ENCODE measurements at places on chromosomes 2 and 18.
A peak's percentile ranks its signal among the peaks of the same experiment; 100 is the strongest.

GRCh38 chr2:217551252-217551899 is 451.4 kb downstream of the TNS1 start:
- no peak for DNase-seq

- DNase-seq = no peak
Observed at GRCh38 chr2:217086038-217086522, 226.2 kb upstream of the TNP1 start.

GRCh38 chr2:157193461-157193860 is 64.0 kb upstream of the GALNT5 start:
- no peak for DNase-seq

DNA sequence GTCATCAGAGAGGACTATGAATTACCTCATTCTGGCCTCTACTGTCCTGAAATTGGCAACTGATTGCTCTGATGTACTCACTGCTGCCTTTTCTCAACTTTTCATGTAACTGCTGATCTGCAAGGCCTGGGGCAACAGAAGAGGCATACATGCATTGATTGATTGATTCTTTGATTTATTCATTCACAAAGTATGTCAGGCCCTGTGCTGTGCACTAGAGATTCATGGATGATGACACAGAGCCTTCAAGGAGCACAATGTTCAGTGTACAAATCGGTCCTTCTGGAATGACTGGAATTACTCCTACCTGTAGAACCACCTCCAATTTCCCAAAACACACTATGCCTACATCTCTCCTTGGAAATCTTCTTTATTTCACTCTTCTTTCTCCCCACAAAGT is 111.3 kb downstream of the LRATD1 start:
- DNase-seq = no peak

- DNase-seq = no peak
Observed at GRCh38 chr2:203960811-203961210, 24.2 kb downstream of the ICOS start.

DNA sequence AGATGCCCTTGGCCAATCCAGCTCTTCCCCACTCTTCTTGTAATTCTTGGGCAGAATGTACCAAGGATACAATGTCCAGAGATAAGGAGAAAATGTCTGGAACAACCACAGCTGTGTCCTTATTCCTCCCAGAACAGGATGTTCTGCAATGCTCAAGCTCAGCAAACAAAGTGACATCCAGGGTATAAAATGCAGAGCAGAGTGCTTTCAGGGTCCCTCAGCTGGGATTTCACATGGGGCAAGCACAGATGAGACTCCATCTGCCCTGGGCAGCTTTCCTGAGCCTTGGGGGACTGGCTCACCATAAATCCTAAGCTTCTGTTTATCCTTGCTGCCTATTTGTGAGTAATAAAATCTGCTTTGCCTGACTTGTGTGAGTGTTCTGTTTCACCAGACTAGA is 127.4 kb downstream of the VAPA start:
- no peak for DNase-seq

DNA sequence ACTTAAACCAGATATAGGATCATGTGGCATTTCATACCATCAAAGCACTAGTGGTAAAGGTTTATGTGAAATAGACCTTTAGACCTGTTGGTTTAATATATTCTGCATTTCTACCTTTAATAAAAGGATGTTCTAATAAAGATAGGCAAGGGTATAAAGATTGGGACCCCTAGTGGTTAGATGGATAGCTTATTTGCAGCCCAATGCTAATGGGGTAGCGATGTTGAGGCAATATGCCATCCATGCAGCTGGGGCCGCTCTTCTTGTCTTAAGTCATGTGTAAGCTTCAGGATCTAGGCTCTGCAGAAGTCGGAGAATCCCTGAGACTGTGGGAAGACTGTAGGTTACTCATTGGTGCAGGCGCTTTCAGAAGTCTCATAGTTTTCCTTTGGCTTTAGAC is 114.9 kb downstream of the ICOS start:
- no peak for DNase-seq

DNA sequence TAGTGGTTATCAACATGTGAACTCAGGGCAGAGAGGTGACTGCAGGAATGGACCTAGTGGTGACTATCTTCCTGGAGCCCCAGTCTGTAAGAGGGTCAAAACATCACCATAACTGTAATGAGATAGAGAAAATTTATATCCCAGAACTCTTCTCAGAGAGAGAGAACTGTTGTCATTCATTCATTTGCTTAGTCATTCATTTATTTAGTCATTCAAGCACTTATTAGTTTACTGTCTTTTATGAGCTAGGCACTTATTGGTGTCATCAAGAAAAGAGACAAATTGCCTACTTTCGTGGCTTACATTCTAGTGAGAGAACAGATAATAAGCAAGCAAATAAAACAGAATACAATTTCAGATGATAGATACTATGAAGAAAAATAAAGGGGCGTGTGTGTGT is 34.1 kb downstream of the DOK1 start:
- DNase-seq = no peak

DNA sequence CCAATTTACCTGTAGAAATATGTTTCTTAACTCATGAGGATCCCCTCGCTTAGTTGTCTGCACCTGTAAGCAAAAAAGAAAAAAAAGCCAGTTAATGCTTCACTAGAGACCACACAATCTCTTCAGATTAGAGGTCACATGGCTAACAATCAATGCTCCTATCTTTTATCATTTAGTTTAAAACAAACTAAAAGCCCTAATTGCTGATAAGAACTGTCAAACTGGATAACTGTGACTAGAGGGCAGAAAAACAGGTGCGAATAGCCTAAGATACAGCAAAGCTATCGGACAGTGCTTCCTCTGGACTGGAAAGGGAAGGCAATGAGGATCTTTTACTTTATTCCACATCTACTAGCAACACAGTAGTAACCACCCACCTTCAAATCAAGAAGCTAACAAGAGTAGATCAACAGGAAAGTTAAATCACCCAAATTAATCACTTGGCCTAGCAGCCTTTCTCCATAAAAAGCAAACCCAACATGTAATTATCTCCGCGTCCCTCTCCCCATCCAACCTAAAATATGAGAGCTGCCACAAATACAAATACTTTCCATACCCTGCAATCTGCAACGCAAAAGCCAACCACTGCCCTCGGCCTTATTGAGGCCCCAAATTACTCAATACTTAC is 734 bp downstream of the SLC25A12 start:
- DNase-seq = no peak

DNA sequence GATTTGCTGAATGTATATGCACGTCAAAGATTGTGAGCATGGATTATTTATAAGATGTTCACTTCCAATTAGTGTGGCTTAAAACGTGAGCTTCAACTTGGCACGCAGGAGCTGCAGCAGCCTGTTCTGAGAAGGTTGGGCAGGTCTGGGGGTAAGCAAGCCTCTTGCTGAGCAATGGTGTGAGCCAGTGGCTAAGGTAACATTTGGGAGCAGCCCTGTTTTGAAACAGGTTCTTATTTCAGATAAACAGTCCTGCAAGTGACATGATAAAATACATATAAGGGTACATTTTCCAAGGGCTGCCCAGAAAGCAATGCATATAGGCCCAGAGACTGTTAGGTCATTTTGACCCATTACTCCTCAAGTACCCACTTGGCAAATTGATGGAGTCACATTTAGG is 415.3 kb downstream of the ZNF521 start:
- DNase-seq = no peak

DNA sequence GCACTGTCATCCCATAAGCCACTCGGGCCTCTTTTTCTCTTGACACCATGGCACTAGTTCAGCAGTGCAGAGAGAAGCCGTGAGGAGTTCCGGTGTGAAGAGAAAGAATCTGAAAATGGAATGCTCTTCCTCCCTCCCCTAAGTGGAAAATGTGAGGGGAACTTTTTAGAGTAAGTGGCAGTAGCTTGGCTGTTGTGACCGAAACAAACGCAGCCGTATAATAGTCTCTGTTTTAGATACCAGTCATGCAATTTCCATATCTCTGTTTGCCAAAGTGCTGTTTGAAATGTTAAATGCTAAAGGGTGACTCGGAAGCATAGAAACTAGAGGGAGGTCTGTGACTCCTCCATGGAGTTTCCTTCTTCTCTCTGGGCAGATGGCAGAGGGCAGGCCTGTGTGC is 122.9 kb downstream of the MTCL1 start:
- DNase-seq = no peak

DNA sequence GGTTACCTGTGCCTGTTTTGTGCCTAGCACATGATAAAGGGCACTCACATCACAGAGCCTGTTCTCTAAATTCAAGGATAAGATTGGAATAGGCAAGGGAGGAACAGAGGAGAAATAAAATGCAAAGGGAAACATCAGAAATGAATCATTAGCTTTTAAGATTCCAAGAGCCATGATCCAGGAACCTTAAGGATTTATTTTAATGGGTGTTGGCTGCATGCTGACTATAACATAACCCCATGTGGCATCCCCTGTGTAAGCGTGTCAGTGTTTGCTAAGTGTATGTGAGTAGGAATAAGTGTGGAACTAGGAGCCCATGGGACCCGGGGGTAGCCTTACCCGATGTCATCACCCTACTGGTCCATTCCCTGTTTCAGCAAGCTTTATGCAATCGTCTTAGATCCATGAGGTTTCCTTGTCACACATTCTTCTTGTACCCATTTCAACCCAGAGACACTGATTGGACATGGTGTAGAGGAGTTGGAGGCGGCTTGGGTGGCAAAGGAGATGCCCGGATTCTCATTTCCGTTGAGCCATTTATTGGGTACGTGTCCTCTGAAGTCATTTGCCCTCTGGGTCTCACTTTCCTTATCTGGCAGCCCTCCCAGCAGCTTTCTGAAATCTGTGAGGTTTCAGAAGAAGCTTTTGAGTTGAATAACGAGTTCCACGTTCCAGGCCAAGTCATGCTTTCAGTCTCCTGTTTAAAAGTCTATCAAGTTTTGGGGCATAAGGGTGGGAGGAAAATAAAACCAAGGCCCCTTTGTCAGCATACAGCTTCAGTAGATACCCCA is 117.0 kb downstream of the MGAT5 start:
- DNase-seq = no peak

DNA sequence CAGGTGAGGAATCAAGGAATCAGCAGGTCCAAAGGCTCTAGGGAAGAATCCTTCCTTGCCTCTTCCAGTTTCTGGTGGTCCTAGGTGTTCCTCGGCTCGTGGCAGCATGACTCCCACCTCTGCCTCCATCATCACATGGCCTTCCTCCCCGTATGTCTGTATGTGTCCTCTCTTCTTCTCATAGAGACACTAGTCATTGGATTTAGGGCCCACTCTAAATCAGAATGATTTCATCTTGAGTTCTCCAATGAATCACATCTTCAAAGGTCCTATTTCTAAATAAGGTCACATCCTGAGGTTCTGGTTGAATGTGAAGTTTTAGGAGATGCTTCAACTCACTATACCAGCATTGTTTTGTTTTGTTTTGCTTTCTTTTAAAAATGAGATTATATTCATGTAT is 11.1 kb upstream of the AGFG1 start:
- no peak for DNase-seq

DNA sequence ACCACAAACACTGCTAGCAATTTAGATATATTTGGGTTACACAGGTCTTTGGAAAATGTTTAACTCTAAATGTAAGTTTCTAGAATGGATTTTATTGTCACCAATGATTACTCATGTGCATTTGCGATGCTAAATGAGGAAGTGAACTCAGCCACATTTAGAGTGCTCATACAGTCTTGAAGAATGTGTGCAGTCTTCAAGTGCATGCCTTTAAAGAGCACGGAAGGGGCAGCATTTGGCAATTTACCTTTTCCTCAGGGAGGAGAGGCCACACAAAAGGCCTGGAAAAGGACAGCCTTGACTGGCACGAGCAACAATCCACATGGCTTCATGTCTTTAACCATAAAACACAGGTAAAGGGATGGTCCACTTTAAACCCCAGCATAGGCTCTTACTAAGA is 78.5 kb upstream of the STK17B start:
- DNase-seq = no peak

DNA sequence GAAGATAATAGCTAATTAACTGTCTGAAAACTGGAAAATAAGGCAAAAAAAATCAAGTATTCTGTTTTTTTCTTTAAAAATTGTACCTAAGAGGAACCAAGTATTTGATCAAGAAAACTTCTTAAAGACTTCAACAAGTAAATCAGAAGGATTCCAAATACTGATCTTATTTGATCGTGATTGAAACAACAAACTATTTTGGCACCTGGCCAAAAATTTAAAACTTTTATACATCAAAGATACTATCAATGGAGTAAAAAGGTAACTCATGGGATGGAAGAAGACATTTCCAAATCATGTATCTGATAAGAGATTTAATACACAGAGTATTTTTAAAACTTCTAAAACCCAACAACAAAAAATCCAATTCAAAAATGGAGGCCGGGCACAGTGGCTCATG is 46.7 kb downstream of the CFAP210 start:
- DNase-seq = no peak

DNA sequence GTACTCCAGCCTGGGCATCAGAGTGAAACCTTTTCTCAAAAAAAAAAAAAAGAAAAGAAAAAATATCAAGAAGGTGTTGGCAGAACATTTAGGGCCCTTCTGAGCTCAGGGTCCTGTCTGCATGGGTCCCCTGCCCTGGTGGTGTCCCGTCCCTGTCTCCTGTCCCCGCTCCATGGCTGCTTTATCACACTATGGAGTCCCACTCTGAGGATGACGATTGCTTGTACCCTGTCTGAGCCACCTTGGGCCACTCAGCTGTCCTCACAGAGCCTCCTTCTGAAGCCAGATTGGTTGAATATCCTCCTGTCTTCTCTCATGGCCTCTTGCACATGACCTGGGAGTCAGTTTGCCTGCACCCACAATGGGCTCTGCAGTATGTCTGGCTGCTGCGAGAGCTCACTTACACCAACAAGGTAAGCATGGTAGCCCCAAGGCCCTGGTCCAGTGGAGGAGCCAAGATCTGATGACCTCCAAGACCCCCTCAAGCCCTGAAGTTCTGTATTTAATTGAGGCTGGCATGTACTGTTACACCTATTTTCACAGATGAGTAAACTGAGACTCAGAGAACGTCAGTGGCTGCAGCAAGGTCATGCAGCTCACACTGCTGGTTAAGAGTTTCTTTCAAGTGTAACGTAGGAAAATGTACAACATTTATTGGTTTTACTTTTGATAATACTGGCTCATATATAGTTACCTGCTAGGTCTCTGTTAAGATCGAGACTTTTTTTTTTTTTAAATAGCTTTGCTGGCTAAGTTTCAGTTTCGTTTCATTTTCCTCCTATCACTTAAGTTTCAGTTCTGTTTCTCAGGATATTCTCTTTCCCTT is 16.9 kb upstream of the ZCCHC2 start:
- DNase-seq = peak; percentile 34
